ENCODE measurements at places on chromosomes 4 and X.

DNA sequence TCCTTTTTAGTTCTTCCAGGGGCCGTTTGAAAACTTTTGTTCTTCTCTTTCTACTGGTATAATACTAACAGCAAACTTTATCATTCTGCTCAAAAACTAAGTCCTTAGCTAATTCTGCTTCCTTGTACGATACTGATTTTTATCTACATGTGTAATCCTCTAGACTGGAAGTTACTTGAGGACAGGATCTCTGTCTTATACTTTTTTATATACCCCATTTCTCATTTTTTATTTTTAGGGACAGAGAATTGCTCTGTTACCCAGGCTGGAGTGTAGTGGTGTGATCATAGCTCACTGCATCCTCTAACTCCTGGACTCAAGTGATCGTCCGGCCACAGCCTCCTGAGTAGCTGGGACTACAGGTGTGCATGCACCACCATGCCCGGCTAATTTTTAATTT lies 2.2 kb downstream of the COX7B start:
- DNase-seq = no peak

DNA sequence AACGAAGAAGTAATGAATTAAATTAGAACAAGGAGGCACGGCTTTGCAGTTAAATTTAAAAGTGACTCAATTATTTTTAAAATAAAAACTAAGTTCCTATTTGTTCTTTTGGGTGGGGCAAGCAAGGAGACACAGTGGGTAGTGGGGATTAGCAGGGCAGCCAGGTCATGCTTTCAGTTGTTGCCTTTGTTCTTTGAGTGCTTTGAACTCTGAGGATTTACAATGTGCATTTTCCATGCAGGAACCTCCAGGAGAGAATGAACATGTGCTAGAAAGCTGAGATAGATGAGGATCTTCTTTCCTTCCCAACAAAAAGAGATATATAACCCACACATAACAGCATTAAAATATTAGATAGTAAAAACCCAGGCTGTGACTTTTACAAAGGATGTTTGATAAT lies 420.4 kb upstream of the CTSO start:
- DNase-seq = no peak

DNA sequence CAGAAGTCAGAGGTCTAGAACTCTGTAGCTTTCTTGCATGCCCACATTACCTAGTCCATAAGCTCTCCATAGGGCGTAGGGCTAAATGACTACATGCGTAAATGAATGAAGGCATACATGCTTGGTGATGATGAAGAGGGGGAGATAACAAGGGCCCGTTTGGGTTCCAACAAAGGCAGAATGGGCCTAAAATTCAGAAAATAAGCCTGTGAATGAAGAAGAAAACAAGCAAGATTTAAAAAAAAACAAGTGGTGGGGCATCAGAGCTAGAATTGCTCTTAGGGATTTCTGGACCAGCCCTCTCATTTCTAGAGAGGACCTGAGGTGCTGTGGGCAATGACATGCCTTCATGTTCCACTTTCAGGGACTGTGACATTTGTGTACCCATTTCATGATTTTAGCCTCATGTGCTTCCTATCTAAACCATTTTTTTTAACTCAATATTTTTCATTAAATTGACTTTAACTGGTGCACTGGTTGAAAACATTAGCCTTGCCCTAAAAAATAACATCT lies 12.1 kb downstream of the GPRIN3 start:
- no peak for DNase-seq

DNA sequence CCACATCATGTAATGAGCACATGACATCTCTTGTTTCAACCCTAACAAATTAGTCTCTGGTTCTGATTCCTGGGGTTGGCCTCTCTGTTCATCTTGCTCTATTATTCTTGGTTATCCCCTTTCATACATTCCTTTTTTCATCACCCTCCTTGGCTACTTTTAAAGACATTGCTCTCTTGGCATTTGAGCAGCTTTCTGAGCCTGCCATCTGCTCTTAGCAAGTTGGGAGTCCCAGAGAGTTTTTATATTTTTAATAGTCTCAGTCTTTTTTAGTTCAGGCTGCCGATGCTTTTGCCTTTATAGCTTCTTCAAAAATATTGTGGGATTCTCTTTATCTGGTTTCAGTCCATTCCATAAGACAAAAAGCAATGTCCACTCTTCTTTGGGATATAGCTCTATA lies 1270.9 kb downstream of the ADGRL3 start:
- DNase-seq = no peak

GRCh38 chr4:19093951-19094350 lies 1072.4 kb upstream of the LCORL start:
- DNase-seq = no peak

GRCh38 chr4:167717495-167717894 lies 374.8 kb upstream of the ANXA10 start:
- DNase-seq = no peak

DNA sequence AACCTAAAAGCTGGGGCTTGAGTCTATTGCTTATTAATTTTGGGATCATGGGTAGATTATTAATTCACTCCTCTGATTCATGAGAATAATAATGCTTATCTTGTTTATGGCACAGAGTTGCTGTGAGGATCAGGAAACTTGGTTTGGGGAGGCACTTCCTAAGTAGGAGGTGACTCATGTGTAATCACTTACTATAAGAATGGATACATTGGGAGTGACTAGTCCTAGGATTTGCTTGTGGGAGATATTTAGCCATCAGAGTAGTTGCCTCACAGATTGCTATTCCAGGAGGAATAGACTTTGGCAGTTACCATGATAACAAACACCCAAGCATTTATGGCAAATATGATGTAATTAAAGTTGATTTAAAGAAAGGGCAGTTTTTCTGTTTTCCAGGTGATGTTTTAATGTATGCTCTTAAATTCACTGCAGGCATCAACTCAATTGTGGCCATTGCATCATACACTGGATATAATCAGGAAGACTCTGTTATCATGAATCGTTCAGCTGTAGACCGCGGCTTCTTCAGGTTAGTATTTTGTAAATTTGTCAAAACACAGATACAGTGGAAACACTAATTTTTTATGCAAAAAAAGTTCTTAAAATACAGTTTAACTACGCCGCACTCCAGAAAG lies 41.9 kb downstream of the POLR2B start:
- DNase-seq = peak; percentile 85

- DNase-seq = peak; percentile 45
These were observed 153.8 kb downstream of the DCK start for GRCh38 chr4:71147261-71147660.
